ENCODE measurements at places on chromosomes 16 and 17. TPM values are rescaled to one million over a fixed set of nuclear protein-coding genes. Genes with fewer than 3 reads are reported as not detected.

The TP53TG3D gene
- 0.15 TPM for total RNA-seq

The KRT28 gene
- total RNA-seq: not detected

- no peak for DNase-seq
Observed at GRCh38 chr16:51053775-51054174, 97.3 kb downstream of the SALL1 start.

The TBX21 gene
- total RNA-seq: 0.43 TPM

DNA sequence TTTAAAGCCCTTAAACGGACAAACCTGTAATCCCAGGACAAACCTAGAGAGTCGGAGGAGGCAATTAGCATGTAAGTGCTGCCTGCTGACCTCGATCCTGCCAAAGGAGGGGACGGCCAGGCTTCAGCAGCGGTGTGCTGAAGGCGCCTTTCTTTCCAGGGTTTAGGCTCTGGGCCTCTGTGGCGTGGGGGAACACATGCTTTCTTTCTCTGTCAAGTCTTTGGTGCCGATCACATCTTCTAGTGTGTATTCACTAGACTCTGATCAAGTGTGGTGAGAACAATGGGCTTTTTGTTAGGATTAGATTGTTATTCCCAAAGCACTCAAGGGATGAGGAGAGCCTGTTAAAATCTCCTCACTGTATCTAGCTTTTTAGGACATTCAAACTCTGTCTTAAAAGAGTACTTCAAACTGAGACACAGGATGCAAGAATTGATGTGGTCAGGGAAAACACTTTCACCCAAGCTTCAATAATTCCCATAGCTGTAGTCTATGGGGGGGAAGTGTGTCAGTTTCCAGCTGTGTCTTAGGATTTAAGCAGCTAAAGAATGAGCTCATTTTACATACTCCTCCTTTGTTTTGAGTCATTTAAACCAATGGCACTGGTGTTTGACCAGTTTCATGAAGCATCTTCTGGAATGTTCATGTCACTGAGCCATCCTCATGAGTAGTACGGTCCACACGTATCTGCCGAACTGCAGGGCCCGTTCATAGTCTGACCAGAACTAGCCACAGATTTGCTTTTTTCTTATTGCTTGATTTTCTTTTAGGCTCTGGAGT is 51.2 kb downstream of the RPA1 start:
- DNase-seq: no peak

DNA sequence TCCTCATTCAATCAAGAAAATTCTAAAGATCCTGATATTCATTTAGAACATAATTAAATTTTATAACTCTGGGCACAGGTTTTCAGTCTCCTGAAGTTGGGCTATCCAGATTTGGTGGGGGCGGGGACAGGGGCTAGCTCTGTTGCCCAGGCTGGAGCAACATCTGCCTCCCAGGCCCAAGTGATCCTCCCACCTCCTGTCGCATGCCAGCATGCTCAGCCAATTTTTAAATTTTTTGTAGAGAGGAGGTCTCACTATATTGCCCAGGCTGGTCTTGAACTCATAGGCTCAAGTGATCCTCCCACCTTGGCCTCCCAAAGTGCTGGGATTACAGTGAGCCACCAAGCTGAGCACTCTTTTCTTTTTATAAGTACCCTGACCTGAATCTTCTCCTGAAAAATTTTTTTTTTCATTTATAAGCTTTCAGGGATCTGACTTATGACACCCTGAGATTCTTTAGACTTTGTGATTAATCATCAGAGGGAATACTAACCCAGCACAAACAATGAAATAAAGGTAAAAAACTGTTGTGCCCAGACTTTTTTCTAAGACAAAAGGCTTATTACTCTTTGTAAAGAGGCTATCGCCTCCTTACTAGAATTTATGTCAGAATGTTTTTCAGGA is 62.6 kb downstream of the TUBD1 start:
- no peak for DNase-seq

GRCh38 chr17:76136276-76137000 is 4.6 kb downstream of the FOXJ1 start:
- DNase-seq: no peak

- no peak for DNase-seq
Observed at GRCh38 chr16:66988197-66988788, at the start of gene CES4A. TSS of gene CES4A (plus strand) at chr16:66988589. CDS start at chr16:66988773, 184 bp downstream.
